ENCODE measurements at places on chromosomes 5 and 9.

DNA sequence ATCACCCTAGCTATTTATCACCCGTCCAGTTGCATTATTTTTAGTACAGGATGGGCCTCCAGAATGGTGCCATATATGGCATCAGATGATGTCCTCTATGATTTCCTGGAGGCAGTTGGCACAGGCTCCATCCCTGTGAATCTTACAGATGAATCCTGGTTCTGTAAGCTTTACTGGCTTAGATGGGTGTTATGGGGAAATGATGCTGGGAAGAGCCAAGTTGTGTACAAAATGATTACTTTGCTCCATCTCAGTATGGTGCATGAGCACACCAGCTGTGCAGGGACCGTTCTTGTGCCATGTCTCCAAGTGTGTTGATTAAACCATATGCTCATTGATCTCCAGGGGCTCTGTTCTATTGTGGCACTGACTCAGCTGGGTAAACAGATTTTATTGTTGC lies 755.7 kb downstream of the TLR4 start:
- no peak for DNase-seq

GRCh38 chr9:28260330-28260729 lies 687.0 kb upstream of the C9orf72 start:
- no peak for DNase-seq

DNA sequence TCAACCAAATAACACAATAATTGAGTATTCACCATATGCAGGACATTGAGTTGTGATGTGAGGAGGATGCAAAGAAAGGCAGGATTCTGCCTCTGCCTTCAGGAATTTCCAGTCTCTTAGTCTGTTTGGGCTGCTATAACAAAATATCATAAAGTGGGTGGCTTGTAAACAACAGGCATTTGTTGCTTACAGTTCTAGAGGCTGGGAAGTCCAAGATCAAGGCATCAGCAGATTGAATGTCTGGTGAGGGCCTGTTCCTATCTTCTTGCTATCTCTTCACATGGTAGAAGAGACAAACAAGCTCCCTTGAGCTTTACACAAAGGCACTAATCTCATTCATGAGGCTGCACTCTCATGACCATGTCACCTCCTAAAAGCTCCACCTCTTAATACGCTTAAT lies 360.7 kb downstream of the ARHGEF28 start:
- no peak for DNase-seq

- DNase-seq, result no peak
Observed at GRCh38 chr5:170296036-170296934, 1.3 kb downstream of the LCP2 start.
